ENCODE measurements at places on chromosomes 2 and 18. TPM values are rescaled to one million over a fixed set of nuclear protein-coding genes. Genes with fewer than 3 reads are reported as not detected.

DNA sequence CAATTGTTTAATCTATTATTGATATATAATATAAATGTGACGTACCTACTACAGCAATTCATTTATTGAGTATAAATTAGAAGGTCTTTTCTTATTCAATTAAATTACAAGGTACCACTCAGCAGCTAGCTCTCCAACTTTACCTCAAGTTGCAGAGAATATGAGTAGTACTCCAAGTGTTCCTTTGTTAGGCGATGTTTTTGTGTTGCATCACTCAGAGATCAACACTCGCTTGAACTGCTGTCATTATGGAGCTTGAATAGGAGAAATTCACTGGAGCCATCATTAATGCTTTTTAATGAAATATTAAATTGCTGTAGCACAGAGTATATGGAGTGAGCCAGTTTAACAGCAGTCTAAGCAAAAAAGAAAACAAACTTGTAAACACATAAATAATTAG, 320.0 kb downstream of the FSIP2 start:
- DNase-seq = no peak

- peak; percentile 12 for DNase-seq
Measured at GRCh38 chr2:24050041-24050979, 769 bp downstream of the FKBP1B start.

DNA sequence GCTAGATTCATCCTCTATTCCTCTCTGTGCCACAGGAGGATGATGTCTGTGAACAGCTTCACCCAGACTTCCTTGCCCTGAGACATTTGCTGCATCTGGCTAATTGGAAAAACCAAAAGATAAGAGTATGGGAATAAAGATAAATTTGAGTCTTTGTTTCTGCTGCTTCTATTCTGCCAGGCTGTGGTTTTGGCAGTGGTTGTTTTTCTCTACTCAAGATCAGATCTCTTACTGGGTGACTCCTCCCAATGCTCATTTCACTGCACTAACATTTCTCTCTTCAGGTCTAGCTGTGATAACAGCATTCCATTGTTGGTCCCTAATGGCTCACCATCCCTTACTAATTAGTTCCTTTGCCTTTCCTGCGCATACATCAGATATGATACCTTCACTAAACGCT, 89.5 kb downstream of the CALCRL start:
- no peak for DNase-seq

DNA sequence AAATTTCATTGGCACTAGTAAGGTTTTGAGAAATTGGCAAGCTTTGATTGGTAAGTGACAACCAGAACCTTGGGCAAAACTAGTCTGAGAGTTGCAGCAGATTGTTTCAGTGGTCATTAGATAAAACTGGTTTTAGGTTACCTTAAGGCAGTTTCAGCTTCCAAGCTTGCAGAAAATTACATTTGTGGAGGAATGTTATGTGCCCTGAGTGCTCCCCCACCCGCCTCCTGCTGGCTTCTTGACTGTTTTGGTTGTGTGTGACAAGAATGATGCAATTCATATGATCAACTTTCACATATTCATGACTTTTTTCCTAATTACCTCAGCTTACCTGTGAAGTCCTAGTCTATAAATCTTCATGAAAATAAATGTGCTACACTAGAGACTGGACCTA, 599.5 kb upstream of the ZNF804A start:
- no peak for DNase-seq

DNA sequence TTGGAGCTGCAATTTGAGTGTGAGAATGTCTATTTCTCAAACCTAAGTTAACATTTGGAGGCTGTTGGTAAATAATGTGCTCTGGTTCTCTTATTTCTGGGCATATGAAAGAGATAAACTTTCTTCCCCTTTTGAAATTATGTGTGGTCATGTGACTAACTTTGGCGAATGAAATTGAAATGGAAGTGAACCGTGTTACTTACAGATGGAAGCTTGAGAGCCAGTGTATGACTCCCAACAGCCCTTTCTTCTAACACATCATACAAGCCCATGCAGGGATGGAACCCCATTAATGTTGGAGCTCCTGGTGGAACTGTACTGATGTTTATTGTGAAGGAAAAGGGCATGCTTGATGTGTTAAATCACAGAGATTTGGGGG, 725.8 kb downstream of the TSN start:
- DNase-seq = no peak

DNA sequence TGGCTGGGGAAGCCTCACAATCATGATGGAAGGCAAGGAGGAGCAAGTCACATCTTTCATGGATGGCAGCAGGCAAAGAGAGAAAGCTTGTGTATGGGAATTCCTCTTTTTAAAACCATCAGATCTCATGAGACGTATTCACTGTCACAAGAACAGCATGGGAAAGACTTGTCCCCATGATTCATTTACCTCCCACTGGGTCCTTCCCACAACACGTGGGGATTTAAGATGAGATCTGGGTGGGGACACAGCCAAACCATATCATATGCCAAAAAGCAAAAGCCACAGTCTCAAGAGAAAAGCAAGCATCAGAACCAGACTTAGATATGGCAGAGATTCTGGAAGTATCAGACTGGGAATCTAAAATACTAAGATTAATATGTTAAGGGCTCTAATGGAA, 30.0 kb upstream of the SCRN3 start:
- DNase-seq = no peak

- no peak for DNase-seq
Measured at GRCh38 chr2:169237286-169237685, 125.0 kb downstream of the LRP2 start.

GRCh38 chr2:85936421-85937068, 47.8 kb upstream of the ST3GAL5 start:
- no peak for DNase-seq

- no peak for DNase-seq
Measured at GRCh38 chr2:46163804-46164528, 133.2 kb upstream of the EPAS1 start.

DNA sequence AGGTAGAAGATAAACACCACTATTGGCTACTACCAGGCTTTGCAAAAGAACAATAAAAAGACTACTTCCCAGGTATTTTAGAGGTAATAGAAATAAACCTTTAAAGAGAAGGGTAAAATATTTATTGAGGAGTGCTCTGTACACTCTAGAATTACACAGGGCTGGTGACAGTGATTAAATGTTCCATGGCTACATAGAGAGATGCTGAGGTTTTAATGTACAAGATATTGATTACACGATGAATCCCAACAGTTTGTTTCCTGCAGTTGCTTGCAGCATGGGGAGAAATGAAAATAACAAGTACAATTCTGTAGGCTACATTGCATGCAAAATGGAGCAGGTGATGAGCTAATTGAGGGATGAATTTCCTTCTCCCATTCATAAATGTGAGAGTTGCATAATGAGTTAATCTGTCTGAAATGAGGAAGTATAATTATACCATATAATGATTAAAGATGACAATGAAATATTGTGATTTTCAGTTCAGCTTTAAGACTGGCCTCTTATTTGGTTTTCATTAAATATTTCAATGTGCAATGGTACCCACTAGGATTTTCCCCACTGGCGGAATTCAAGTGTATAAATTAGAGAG, 266.1 kb downstream of the SOCS6 start:
- no peak for DNase-seq

DNA sequence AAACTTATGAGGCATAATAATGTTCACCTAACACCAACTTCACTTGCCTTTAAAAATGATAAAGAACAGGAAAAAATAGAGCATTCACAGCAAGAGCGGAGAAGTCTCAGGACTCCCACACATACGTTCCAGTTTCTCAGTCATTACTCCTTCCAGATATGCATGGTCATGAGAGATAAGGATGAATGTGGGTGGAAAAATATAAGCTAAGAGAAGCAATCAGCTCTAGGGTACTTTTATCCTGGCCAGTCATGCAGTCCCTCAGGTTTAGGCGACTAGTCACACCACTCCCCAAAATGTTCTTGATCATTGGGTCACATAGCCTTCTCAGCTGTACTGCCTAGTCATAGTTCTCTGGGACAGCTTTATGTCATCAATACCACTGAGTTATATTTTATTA, 29.2 kb upstream of the CCDC178 start:
- DNase-seq = no peak

GRCh38 chr2:165871025-165871424, 77.0 kb upstream of the GALNT3 start:
- no peak for DNase-seq

DNA sequence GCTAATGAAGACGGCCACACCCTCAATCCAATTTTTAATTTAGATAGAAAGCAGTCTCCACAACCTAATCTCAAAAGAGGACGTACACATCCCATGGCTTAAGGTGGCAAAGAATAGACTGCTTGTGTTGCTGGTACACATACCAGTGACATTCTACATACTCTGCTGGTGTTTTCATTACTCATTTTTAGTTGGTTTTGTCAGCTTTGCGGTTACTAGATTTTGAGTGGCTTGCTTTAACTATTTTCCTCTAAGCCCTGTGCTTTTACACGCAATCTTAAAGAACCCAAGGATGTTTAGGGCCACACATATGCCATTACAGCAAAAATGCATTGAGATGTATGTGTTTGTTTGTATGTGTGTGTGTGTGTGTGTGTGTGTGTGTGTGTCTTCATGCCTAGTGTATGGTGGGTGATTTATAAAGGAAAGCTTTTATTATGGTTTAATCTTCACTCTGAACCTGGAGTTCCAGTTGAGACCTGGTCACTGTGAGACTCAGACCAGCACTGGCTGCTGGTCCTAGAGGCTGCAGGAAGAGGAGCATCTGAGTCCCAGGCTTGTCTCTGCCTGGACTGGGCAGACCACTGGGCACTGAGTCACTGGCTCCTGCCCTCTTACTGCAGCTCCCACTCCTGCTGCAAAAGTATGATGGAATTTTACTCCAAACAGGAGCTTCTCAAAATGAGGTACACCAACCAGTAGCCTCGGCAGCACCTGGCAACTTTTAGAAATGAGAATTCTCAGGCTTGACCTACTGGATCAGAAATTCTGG, 415.9 kb downstream of the NBAS start:
- no peak for DNase-seq

GRCh38 chr2:123895651-123896050, 129.4 kb upstream of the CNTNAP5 start:
- no peak for DNase-seq

- DNase-seq = no peak
Measured at GRCh38 chr2:232698556-232699091, 1.5 kb downstream of the GIGYF2 start.

- no peak for DNase-seq
Measured at GRCh38 chr18:71986351-71987050, 557.6 kb downstream of the CBLN2 start.

GRCh38 chr2:159035790-159036411, 67.5 kb downstream of the TANC1 start:
- DNase-seq = peak; percentile 26

DNA sequence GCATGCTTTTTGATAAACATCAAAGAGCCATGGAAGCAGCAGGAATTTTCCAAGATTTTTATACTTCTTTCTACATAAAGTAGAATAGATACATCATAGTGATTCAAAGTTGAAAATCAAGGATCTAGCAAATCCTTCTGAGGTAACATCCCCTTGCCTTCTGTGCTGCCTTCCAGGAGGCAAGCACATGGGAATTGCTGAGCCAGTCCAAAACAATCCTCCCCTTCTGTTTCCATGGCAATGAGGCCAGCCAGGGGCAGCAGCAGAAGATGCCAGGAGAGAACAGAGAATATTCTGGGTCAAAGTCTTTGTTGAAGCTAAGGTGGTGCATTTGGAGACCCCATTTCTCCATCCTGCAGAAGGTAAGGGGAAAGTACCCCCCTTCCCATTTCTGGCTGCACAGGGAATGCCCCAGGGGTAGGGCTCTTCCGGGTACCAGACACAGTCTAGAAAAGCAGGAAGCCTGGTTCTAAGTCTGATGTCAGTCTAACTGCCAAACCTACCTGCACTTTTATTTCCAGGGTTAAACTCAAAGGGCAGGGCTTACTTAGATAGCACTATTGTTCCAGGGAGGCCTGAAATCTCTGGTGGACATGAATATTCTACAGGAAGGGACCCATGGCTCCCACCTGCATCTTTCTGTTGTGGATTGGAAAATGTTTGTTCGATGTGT, 22.1 kb downstream of the CENPA start:
- no peak for DNase-seq

GRCh38 chr2:201465524-201465971, 14.0 kb downstream of the STRADB start:
- no peak for DNase-seq

DNA sequence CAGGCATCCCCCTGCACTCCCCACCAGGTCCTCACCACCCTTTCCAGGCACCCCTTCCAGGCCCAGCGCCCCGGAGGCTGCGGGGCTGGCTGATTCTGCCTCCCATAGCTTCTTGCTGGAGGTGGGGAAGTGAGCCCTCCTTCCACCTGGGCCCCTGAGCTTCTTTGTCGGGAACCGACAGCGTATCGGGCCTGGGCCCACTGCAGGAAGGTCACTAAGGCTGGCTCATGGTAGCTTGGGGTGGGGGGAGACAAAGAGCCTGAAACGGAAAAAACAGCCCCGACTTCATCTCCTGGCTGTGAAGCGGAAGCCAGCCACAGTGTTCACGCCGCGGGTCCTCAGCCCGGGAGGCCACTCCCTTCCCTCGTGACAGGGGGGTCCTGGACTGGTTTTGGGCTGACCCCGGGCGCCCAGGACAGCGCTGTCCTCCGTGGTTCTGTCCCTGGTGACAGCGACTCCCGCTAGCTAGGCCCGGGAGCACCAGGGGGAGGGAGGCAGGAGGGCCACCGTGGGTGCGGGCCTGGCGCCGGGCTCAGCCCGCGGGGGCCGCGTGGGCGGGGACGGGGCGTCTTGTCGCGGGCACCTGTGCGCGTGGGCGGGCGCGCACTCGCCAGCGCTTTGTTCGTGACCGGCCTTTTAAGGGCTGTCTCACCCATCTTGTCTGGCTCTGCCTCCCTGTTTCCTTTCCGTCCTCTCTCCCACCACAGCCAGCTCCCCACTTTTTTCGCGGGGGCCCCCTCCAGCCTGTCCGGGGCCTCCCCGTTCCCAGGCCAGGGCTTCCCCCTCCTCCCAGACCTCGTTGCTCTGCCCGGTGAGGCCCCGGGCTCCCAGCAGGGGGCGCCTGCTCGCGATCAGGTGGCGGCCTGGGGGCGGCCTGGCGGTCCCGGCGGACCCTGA, 64.9 kb downstream of the DNMT3A start:
- DNase-seq = peak; percentile 92

DNA sequence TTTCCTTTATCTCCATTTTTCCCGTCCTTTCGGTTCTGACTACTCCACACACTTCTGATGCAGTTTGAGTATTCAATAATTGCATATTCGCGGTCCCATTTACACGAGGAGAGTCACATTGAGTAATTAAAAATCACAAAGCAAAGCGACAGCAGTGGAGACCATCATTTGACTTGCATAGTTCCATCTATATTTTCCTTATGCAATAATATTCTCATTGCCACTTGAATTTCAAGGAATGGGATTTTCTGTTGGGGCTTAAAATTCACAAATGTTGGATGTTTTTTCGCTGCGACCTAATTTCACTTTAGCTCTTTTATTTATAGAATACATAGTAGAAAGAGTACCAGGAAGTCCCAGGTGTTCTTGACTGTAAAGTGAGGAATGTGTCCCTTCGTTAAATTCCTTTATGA, 186.8 kb downstream of the ZEB2 start:
- DNase-seq = no peak

Gene IDH1
- 18.6 TPM for total RNA-seq

Gene CYTIP
- total RNA-seq = 460 TPM

Gene GNLY
- 23.8 TPM for total RNA-seq

Gene MC4R
- not detected for total RNA-seq

Gene IL36A
- total RNA-seq = 0.84 TPM

Gene MBOAT2
- total RNA-seq = 7.7 TPM

Gene MROH2A
- total RNA-seq = not detected
